HFFc6 (cell line): ENCODE measurements at places on chromosomes 12 and 14.

GRCh38 chr14:44620121-44621019 lies 113.3 kb upstream of the FSCB start:
- DNase-seq: no peak

DNA sequence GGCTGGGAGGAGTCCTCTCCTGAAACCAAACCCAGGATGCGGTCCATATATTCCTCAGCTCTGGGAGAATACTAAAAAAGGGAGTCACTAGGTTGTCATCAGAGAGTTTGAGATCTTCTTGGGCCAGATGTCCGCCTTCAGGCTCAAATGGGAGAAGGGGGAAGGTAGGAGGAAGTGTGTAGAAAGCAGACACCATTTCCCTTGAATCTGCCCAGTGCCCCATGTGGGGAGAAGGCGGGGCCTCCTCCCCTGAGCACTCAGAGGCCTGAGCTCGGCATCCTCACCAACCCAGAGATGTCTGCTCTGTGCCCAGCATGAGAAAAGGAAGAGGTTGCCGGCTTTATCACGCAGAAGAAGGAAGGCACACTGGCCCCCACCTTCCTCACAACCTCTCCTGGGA lies 37.3 kb downstream of the LTBP2 start:
- no peak for DNase-seq

DNA sequence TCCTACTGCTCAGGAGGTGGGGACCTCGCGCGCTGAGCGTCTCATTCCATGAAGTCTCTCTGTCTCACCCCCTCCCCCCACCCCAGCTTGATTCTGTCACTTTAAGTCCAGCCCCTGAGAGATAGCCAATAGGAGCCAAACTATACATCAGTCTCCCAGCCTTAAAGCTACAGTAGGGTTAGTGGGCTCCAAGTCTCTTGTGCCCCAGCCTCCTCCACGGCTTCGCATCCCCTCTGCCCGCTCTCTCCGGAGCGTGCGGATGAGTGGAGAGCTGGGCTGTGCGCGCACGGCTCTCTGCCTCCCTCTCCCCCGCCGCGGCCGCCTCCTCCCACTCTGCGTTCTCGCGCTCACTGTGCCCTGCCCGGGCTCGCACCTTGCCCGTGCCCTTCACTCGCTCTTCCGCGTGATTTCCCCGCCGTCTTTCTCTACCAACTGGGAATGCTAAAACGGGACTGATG lies at the start of gene ESRRB:
Gene ESRRB (plus strand): TSS at position 191 of the 458 bp plus-strand sequence. CDS start 265 bp downstream, at position 456.
- DNase-seq: no peak

- no peak for DNase-seq
Observed at GRCh38 chr14:103496776-103497175, 25.9 kb downstream of the CKB start.

- DNase-seq: no peak
Observed at GRCh38 chr12:131047789-131048610, 94.3 kb downstream of the ADGRD1 start.

- DNase-seq: peak; percentile 49
Observed at GRCh38 chr12:66111605-66112004, 18.9 kb downstream of the LLPH start.

GRCh38 chr12:89844539-89844938 lies 135.9 kb upstream of the ATP2B1 start:
- DNase-seq: no peak

GRCh38 chr14:74459289-74459946 lies 33.4 kb upstream of the SYNDIG1L start:
- DNase-seq: peak; percentile 70
